ENCODE measurements at places on chromosomes 5 and 9. TPM values are rescaled to one million over a fixed set of nuclear protein-coding genes. Genes with fewer than 3 reads are reported as not detected.

GRCh38 chr9:19026375-19026774, 6.6 kb downstream of the SAXO1 start:
- H3K4me1 ChIP-seq: peaks cover 25% of the 10 kb centered on the region
- H3K4me3 ChIP-seq: no peak overlapping the region
- H3K36me3 ChIP-seq: no peaks in the 10 kb centered on the region
- DNase-seq: no peak
- peaks cover 5% of the 10 kb centered on the region for H3K27me3 ChIP-seq

GRCh38 chr5:35963381-35963843, 25.0 kb upstream of the CAPSL start:
- H3K4me3 ChIP-seq: no peak overlapping the region
- DNase-seq: peak; percentile 20
- H3K27ac ChIP-seq: no peak overlapping the region
- H3K4me1 ChIP-seq: no peaks in the 10 kb centered on the region

GRCh38 chr5:121979691-121980090, 17.9 kb downstream of the SRFBP1 start:
- H3K4me1 ChIP-seq: peaks cover 43% of the 10 kb centered on the region
- no peak overlapping the region for H3K4me3 ChIP-seq
- no peak for DNase-seq
- H3K36me3 ChIP-seq: peaks cover 10% of the 10 kb centered on the region
- H3K27ac ChIP-seq: no peak overlapping the region

GRCh38 chr5:157785801-157786200, 42.3 kb downstream of the LSM11 start:
- no peaks in the 10 kb centered on the region for H3K4me1 ChIP-seq
- peaks cover 27% of the 10 kb centered on the region for H3K36me3 ChIP-seq
- H3K4me3 ChIP-seq: no peak overlapping the region
- DNase-seq: no peak
- H3K27me3 ChIP-seq: no peaks in the 10 kb centered on the region

- no peak overlapping the region for H3K27ac ChIP-seq
- H3K4me1 ChIP-seq: peaks cover 10% of the 10 kb centered on the region
- no peak for DNase-seq
- no peak overlapping the region for H3K4me3 ChIP-seq
- H3K27me3 ChIP-seq: peaks cover 11% of the 10 kb centered on the region
These were observed 293.2 kb upstream of the KLF4 start for GRCh38 chr9:107782789-107783188.

GRCh38 chr5:125176005-125176390, 429.6 kb upstream of the ZNF608 start:
- no peak overlapping the region for H3K27ac ChIP-seq
- H3K4me3 ChIP-seq: no peak overlapping the region
- H3K4me1 ChIP-seq: no peaks in the 10 kb centered on the region

- no peaks in the 10 kb centered on the region for H3K36me3 ChIP-seq
- no peak overlapping the region for H3K27ac ChIP-seq
- DNase-seq: no peak
- no peak overlapping the region for H3K4me3 ChIP-seq
- no peaks in the 10 kb centered on the region for H3K27me3 ChIP-seq
These were observed 850.2 kb upstream of the NUDT12 start for GRCh38 chr5:104412649-104413240.

- no peak overlapping the region for H3K4me3 ChIP-seq
- H3K36me3 ChIP-seq: no peaks in the 10 kb centered on the region
- H3K4me1 ChIP-seq: peaks cover 12% of the 10 kb centered on the region
- peaks cover 18% of the 10 kb centered on the region for H3K27me3 ChIP-seq
- H3K27ac ChIP-seq: no peak overlapping the region
- DNase-seq: no peak
These were observed 226.5 kb upstream of the MAP3K1 start for GRCh38 chr5:56588636-56589480.

DNA sequence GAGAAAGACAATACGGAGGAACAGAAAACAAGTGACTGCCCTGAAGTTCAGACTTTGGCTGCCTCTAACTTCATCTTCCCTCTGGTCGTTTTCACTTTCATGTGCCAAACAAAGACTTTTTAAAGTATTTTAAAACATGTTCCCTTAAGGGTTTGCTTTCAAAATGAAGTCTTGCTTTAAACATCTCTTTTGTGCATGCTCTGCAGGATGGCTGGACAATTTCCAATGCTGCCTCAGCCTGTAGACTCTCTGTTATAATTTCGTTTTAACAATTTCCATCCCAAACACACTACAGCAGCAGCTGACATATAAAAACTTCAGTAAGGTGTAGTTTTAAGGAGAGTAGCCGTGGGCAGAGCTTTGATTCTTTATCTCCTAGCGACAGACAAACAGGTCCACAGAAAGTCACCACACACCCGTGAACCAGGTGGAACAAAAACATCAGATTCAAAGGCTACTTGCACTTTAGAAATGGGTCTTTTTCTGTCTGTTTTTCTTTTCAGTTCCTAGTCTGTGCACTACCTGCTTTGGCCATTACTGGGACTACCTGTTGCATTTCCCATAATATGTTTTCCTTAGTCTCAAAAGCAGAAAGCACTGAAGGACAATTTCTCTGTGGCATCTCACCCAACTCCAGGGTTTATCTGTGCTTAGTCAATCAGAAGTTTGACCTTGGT, 308.9 kb downstream of the DTWD2 start:
- DNase-seq: no peak
- H3K36me3 ChIP-seq: no peaks in the 10 kb centered on the region
- H3K4me3 ChIP-seq: no peak overlapping the region
- no peaks in the 10 kb centered on the region for H3K4me1 ChIP-seq
- H3K27ac ChIP-seq: no peak overlapping the region

IL3 gene
- total RNA-seq: not detected

QRFP gene
- not detected for total RNA-seq

C5orf63 gene
- 1.6 TPM for total RNA-seq

PAEP gene
- total RNA-seq: not detected

CTNND2 gene
- total RNA-seq: not detected

Data from HFFc6 (cell line).